ENCODE measurements at places on chromosomes 4 and X. TPM values are rescaled to one million over a fixed set of nuclear protein-coding genes. Genes with fewer than 3 reads are reported as not detected.

HNRNPDL gene
- total RNA-seq, result 166 TPM

SERTM2 gene
- total RNA-seq, result not detected

VEGFD gene
- not detected for total RNA-seq

GRIA3 gene
- total RNA-seq, result 1.3 TPM

CEP135 gene
- total RNA-seq, result 3.4 TPM

VSIG4 gene
- total RNA-seq, result not detected

MAGEB17 gene
- total RNA-seq, result not detected

MXRA5 gene
- 25.9 TPM for total RNA-seq

FGFBP1 gene
- total RNA-seq, result 0.16 TPM

RBM47 gene
- 79.0 TPM for total RNA-seq

ARMCX1 gene
- 10.9 TPM for total RNA-seq

ARMCX4 gene
- total RNA-seq, result 2.7 TPM

UGT2B15 gene
- not detected for total RNA-seq

INTU gene
- total RNA-seq, result 2.3 TPM
